ENCODE measurements at places on chromosomes 4 and X. TPM values are rescaled to one million over a fixed set of nuclear protein-coding genes. Genes with fewer than 3 reads are reported as not detected.
A peak's percentile ranks its signal among the peaks of the same experiment; 100 is the strongest.

DNA sequence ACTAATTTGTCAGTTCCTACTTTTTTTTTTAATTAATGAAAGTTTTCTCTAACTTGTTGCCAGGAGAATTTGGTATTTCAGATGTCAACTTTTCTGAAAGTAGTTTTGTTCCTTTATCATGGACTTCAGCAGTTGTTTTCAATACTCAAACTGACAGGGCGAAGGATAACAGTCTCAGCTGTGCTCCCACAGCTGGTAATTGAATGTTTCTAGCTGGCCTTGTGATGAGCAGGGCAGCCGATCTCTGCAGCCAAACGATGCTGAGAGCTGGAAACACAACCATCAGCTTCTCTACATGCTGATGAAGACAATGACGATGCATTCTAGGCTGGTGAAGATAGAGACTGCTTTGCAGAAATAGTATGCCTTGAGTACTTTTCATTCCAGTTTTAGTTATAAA is 130.0 kb upstream of the MAP9 start:
- H3K4me3 ChIP-seq = no peak overlapping the region
- H3K27me3 ChIP-seq = no peaks in the 10 kb centered on the region
- no peak for DNase-seq
- no peaks in the 10 kb centered on the region for H3K4me1 ChIP-seq

GRCh38 chr4:112550728-112551127 is 34.7 kb upstream of the NEUROG2 start:
- no peak for DNase-seq
- no peaks in the 10 kb centered on the region for H3K27me3 ChIP-seq
- peaks cover 3% of the 10 kb centered on the region for H3K36me3 ChIP-seq
- H3K27ac ChIP-seq = no peak overlapping the region

Gene TCEAL6
- not detected for total RNA-seq

Gene AWAT2
- total RNA-seq = not detected

Gene PLK4
- 81.7 TPM for total RNA-seq

Gene SLC4A4
- 0.09 TPM for total RNA-seq

- H3K36me3 ChIP-seq = no peaks in the 10 kb centered on the region
- DNase-seq = no peak
- no peaks in the 10 kb centered on the region for H3K4me1 ChIP-seq
- no peak overlapping the region for H3K27ac ChIP-seq
These were observed 501.9 kb upstream of the ZFP42 start for GRCh38 chr4:187493661-187494060.

DNA sequence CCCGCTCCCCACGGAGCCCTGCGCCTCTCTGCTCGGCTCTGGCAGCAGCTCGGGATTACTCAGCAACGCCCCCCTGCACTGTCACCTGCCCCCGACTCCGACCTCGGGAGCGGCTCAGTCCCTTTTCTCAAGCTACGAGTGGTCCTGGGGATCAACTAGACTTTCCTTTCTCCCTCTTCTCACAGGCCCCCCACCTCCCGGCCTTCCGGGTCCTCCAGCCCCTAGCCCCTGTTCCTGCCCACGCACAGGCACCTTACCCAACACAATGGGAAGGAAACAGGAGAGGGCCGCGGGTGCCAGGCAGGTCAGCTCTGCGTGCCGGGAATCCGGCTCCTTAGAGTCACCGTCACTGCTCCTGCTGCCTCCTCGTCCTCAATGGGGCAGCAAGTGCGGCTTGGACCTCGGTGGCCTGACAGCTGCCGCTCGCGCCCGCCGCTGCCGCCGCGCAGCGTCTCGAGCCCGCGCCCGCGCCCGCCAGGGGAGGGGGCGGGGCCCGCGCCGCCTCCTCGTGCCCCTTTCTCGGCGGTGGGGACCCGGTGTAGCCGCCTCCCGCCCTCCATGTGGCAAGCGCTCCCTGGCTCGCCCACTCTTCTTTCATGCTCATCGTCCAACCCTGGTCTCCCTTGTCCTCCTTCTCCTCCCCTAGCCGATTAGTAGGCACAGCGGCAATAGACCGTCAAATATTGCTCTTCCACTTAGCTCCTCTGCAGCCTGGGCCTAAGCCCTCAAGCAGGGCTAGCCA is at the start of gene RAB9B:
TSS of gene RAB9B (minus strand) at position 455 of the 742 bp plus-strand sequence. CDS start 6,473 bp downstream, outside the sequence.
- peak within 1 kb of the TSS; percentile 27 for H3K4me3 ChIP-seq
- no peak within 1 kb of the TSS for H3K27ac ChIP-seq
- no peaks in the 10 kb centered on the region for H3K27me3 ChIP-seq

Gene CT45A1
- total RNA-seq = not detected

Gene TMSB15C
- 5.8 TPM for total RNA-seq

Gene ENAM
- total RNA-seq = not detected

- H3K4me3 ChIP-seq = no peak overlapping the region
- no peaks in the 10 kb centered on the region for H3K27me3 ChIP-seq
- H3K36me3 ChIP-seq = no peaks in the 10 kb centered on the region
- no peak for DNase-seq
These were observed 80.4 kb downstream of the MTMR1 start for GRCh38 chrX:150773634-150774033.

Gene TRIM60
- not detected for total RNA-seq

- H3K27me3 ChIP-seq = no peaks in the 10 kb centered on the region
- DNase-seq = no peak
- no peak overlapping the region for H3K27ac ChIP-seq
- no peaks in the 10 kb centered on the region for H3K36me3 ChIP-seq
- no peaks in the 10 kb centered on the region for H3K4me1 ChIP-seq
These were observed 173.0 kb upstream of the TET2 start for GRCh38 chr4:104973708-104974107.

Gene HSFX4
- not detected for total RNA-seq

DNA sequence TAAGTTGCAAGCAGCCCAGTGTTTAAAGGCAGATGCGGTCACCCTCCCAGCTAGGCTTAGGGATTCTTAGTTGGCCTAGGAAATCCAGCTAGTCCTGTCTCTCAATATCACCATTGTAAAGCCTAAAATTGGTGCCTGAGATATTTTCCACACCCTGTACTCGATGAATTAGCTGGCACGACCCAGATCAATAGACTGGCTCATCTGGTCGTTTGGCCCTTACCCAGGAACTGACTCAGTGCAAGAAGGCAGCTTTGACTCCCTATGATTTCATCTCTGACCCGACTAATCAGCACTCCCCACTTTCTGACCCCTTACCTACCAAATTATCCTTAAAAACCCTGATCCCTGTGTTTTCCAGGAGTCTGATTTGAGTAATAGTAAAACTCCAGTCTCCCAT is 384.9 kb upstream of the SLC7A11 start:
- H3K27ac ChIP-seq = no peak overlapping the region
- no peak for DNase-seq
- no peak overlapping the region for H3K4me3 ChIP-seq
- no peaks in the 10 kb centered on the region for H3K4me1 ChIP-seq

DNA sequence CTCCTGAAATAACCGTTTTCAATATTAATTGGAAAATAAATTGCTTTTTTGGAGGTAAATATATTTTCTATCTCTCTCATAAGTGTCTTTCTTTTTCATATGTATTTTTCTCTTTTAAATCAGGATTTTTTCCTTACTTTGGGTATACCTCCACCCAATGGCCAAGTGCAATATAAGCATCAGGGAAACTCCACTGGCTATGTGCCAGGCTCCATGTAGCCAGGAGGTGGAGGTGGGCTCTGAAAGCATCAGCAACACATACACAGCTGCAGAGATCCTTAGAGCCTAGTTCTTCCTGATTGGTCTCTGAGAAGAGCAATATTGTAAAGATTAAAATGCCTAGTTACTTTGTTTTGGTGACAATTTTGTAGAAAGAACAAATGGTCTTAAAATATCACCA is 3.4 kb downstream of the GABRA2 start:
- no peak overlapping the region for H3K4me3 ChIP-seq
- H3K36me3 ChIP-seq = no peaks in the 10 kb centered on the region
- H3K4me1 ChIP-seq = no peaks in the 10 kb centered on the region

- H3K27ac ChIP-seq = no peak overlapping the region
- H3K4me3 ChIP-seq = no peak overlapping the region
- no peaks in the 10 kb centered on the region for H3K36me3 ChIP-seq
These were observed 337.3 kb upstream of the HS3ST1 start for GRCh38 chr4:11765849-11766453.

DNA sequence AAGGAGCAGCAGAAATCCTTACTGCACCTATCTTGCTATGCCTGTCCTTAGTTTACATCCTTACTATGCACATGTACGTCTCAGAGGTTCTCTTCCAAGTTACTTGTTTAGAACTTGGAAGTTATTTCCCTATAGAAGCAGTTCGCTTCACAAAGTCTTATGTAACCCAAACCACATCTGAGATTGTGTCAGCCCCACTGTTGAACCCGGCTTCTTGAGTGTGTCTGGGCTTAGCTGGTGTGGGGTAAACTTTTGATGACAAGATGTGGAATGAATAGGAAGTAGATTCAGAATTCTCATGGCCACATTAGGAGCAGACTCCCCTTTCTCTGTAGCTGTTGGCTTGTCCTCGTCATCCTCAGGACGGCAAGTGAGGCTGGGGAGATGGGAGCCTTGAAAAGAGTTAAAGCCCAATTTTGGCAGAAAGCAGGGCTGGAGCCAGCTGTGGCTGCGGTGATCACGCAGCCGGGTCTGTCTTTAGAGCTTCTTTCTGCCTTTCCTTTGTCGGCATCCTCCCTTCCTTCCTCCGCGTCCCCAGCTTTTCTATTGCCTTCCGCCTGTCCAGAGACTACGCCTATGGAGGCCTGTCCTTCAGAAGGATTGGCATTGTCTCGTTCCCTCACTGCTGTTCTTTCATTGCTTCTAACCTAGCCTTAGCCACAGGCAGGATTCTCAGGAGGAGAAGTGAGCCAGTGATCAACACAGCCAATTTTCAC is 23.0 kb upstream of the LIMCH1 start:
- no peaks in the 10 kb centered on the region for H3K27me3 ChIP-seq
- no peak overlapping the region for H3K4me3 ChIP-seq
- no peak overlapping the region for H3K27ac ChIP-seq
- DNase-seq = no peak
- H3K36me3 ChIP-seq = no peaks in the 10 kb centered on the region
- H3K4me1 ChIP-seq = no peaks in the 10 kb centered on the region

- H3K36me3 ChIP-seq = no peaks in the 10 kb centered on the region
- no peak overlapping the region for H3K27ac ChIP-seq
- H3K4me3 ChIP-seq = no peak overlapping the region
- DNase-seq = no peak
These were observed 24.3 kb upstream of the TEX13C start for GRCh38 chrX:125295337-125295736.

DNA sequence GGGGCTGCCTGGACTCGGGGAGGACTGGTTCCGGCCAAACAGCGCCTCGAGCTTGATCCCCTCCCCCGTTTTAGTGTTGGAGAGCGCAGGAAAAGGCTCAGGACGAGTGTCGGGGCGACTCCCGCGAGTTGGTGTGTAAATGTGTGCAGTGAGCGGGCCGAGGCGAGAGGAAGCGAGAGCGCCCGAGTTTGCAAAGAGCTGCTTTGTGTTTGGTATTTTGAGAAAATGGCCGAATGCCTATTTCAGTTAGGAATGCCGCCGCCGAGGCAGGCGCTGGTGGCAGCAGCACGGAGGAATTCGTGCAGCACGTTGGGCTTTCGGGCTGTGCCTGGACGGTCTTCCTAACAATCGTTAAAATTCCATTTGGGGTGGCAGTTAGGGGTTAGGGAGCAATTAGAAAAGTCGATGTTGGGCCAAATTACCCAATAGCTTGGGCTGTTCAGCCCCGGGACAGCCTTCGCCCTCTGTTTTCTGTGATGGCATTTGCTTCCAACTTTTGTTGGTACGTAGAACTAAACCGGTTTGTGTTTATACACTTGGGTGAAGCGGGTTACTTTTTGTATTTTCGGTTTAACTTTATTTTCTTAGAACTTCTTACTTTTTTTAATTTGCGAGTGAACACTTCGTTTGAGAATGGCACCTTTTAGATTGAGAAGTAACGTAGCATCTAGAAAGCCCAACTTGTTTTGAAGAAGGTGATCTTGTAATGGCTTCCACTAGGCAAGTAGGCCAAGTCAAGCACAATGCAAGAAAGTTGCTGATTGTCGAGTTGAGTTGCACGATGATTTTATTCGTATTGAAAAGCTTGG is 1.6 kb downstream of the REST start:
- no peaks in the 10 kb centered on the region for H3K27me3 ChIP-seq
- peak overlapping the region; percentile 97 for H3K4me3 ChIP-seq
- peaks cover 19% of the 10 kb centered on the region for H3K4me1 ChIP-seq
- peak overlapping the region; percentile 73 for H3K27ac ChIP-seq
- peak; percentile 48 for DNase-seq
- peaks cover 42% of the 10 kb centered on the region for H3K36me3 ChIP-seq

All from SJSA1 (cell line).